ENCODE measurements at places on chromosomes 12 and 14. TPM values are rescaled to one million over a fixed set of nuclear protein-coding genes. Genes with fewer than 3 reads are reported as not detected.

The PAWR gene
- 16.7 TPM for total RNA-seq

The FSCB gene
- total RNA-seq = not detected

The NELL2 gene
- not detected for total RNA-seq

The MMAB gene
- total RNA-seq = 46.1 TPM

The RERGL gene
- total RNA-seq = not detected

The STAT6 gene
- 98.8 TPM for total RNA-seq

The GPR84 gene
- total RNA-seq = 0.13 TPM

The RFLNA gene
- 0.08 TPM for total RNA-seq

The SERPINA10 gene
- not detected for total RNA-seq

The KLRC3 gene
- 0.39 TPM for total RNA-seq

The DNAJC22 gene
- total RNA-seq = 9.7 TPM

The A2ML1 gene
- not detected for total RNA-seq

The PLEKHH1 gene
- 0.26 TPM for total RNA-seq

The SLC39A2 gene
- total RNA-seq = not detected

The VDR gene
- total RNA-seq = 3.7 TPM

The WSCD2 gene
- total RNA-seq = not detected

The KRT82 gene
- not detected for total RNA-seq

All from epithelial cell of alveolus of lung (primary cell).